ENCODE measurements at places on chromosomes 3 and 15. TPM values are rescaled to one million over a fixed set of nuclear protein-coding genes. Genes with fewer than 3 reads are reported as not detected.

Gene DNASE1L3
- not detected for total RNA-seq

Gene BDH1
- total RNA-seq: 79.9 TPM

Gene C3orf20
- 0.14 TPM for total RNA-seq

Gene COL8A1
- not detected for total RNA-seq

Gene P2RY13
- not detected for total RNA-seq

- peak; percentile 69 for DNase-seq
Observed at GRCh38 chr3:126982126-126982470, 817 bp upstream of the PLXNA1 start.

DNA sequence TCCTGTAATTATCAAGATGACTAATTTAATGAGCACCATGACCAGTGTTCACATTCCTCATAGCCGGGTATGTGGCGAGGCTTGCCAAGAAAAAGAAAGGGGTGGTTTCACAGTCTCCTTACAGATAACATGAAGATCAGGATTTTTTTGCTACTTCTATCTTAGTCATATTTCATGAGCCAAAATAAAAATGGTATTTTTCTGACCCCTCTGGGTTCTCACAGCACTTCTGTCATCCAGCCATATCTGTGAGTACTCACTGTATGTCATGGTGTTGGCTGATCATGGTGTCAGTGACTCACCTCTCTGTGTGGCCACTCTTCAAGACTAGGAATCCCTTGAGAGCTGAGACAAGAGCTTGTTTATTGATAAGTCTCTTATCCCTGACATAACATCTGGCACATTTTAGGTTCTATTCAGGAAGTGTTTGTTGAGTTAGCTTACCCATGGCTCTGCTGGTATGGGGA, 130.5 kb upstream of the LMCD1 start:
- no peak for DNase-seq

DNA sequence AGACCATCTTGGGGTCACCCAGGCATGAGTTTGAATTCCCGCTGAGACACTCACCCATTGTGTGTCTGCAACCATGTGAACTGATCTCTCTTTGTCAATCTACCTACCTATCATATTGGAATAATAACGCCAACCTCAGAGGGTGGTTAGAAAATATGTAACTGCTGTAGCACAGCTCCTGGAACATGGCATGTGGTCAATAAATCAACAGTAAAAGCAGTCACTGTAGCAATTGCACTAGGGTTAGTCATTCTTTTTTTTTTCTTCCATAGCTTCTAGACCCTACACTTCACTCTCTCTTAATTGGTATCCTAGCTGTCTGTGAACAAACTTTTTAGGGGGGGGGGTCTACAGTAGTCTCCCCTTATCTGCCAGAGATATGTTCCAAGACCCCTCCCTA, 64.2 kb upstream of the SLCO2A1 start:
- no peak for DNase-seq

GRCh38 chr3:163196815-163197374, 1700.3 kb downstream of the OTOL1 start:
- no peak for DNase-seq

- DNase-seq: no peak
Observed at GRCh38 chr3:60972599-60972998, 278.7 kb downstream of the FHIT start.
